Substantia nigra (tissue), 51 donors: ENCODE measurements at places on chromosomes 2 and 18.

DNA sequence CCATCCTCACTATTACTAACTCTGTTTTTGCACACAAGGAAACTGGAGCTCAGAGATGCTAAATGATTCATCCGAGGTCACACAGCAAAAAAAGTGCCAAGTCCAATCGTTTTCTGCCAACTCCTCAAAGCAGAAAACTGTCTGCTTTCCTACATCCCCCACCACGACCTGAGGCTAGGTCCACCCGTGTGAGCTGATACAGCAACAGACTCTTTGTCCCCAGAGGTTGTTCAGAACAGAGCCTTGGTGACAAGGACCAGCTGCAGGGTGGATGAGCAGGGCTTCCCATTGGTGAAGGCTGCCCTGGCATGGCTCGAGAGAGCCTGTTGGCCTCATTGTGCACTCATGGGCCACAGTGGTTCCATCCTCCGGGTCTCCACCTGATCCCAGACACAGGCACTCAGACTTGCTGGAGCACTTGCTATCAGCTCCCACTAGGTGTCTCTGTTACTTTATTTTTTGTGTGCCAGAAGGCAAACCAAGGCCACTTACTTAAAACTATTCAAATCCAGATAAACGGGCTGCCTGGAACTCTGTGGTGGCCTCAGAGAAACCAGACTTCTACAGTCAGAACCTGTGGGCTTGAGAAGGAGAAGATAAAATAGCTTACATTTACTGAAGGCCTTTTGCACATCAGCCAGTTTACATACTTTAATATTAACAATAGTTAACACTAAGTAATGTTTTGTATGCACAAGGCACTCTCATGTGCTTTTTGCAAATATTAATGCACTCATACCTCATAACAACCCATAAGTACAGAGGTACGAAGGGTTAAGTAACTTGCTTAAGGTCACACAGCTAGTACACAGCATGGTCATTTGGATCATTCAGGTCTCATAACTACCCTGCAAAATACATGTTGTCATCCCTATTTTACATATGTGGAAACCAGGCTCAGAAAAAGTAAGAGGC, 62.9 kb upstream of the CTIF start:
- peak; percentile 36 for DNase-seq

GRCh38 chr2:99032001-99032400, 96.0 kb upstream of the CRACDL start:
- DNase-seq: no peak

- no peak for DNase-seq
Measured at GRCh38 chr2:213789940-213790339, 505.7 kb downstream of the SPAG16 start.

DNA sequence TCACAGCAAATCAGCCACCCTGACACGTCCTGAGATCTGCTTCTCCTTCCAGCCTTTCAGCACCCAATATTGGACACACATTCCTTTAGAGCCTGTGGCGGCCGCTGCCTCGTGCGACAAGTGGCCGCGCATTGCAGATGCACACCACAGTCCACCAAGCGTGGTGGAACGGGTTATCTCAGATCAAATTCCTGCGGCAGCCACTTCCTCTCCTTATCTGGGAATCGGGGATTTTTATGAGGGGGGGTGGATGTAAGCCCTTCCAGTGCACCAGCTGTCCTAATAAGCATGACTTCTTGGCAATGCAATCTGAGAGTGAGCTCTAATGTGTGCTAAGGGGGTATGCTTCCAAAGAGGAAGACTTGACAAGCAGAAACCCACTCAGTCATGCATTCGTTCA, 18.3 kb upstream of the BMP10 start:
- no peak for DNase-seq

DNA sequence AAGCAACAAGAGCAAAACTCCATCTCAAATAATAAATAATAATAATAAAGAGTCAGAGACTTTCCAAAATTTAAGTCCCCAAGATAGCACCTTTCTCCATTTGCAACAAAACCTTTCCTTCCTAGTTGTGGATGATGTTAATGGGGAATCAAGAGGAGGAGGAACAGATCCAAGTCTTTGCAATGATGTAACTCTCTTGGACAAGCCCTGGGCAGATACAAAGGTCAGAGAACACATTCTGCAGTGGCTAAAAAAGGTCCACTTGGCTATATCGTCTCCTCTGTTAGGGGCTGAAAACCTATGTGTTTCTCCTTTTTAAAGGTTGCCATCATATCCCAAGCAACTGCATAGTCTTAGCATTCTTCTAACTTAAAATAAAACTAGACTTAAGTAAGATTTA, 151.1 kb downstream of the TMEM163 start:
- DNase-seq: no peak

DNA sequence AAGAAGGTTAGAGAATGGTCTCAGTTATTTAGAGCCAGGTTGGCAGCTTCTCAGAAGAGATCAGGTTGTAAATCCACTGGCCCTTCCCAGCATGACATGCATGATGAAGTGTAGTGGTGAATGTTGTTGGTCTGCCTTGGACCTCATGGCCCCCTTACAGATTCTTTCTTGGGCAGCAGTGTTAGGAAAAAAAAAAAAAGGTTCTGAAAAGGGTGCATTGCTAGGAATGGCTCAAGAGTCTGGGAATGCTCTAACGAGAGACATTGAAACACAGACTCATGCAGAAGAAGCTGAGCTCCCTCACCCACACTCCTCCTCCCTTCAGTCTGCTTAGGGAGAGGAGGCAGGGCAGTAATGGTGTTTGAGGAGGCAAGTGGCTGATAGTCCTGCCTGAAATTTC, 105.5 kb downstream of the POLE4 start:
- DNase-seq: no peak

- DNase-seq: no peak
Measured at GRCh38 chr2:8803658-8804379, 33.6 kb downstream of the KIDINS220 start.

DNA sequence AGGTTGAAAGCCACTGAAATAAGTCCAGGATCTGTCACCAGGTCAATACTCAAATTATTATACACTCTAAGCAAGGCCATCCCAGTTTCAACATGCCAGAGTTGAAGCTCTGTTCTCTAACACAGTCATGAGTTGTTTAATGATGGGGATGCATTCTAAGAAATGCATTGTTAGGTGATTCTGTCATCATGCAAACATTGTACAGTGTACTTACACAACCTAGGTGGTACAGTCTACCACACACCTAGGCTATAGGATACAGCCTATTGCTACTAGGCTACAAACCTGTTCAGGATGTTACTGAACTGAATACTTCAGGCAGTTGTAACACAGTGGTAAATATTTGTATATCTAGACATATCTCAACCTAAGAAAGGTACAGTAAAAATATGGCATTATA, 162.2 kb downstream of the BAZ2B start:
- no peak for DNase-seq

DNA sequence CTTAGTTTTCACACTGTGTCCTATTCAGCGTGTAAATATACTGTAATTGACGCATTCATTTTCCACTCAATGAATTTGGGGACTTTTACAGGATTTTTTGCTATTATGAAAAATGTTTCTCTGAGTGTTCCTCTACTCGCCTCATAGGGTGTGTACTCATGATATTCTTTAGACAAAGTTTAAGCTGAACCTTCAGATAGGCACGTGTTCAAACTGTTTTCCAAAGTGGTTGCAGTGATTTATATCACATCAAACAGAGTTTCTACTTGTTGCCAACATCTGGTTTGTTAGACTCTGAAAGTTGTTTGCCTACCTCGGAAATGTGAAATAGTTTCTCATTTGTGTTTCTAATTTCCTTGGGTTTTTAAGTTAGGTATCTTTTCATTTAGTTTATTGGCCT, 46.4 kb upstream of the IL1R1 start:
- DNase-seq: no peak

DNA sequence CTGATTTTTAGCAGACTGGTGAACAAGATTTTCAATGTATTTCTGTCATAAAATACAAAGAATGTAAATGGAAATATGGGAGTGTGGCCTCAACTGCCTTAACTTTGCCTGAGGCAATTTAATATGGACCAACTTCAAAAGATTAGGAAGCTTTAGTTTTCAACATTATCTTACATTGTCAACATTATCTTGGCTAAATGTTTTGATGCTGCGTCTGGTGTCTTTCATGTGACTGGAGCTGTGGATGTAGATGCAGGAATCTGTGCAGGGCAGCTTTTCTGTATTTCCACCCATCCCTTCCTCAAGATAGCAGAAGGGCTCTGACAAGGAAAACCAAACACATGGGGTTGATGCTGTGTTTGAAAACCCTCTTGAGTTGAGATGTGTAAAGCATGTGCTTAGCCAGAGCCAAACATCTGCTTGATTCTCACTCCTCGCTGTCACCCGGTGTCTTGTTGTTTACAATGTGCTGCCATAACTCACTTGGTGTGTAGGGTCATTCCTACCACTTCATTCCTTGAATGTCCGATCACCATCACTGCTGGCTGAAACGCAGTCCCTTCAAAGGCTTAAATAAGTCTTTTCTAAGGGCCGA, 33.0 kb downstream of the COPS8 start:
- no peak for DNase-seq

GRCh38 chr2:161068670-161069069, 91.6 kb upstream of the TANK start:
- DNase-seq: no peak

DNA sequence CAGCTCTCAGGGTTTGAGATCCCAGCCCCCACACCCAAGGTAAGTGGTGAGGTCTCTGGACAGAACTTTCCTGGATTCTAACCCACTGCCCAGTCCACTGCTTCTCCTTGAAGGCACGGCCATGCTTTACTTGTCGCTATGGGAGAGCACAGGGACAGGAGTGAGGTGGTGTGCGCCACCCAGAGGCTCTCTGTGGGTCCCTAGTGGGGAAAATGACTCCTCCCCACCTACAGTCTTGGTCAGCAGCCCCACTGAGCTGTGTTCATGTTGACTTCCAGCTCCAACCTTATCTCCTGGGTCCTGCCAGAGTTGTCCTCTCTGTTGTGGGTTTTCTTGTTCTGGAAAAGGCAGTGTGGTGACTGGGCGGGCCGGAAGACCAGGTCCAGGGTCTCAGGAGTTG, 11.1 kb downstream of the TET3 start:
- no peak for DNase-seq

DNA sequence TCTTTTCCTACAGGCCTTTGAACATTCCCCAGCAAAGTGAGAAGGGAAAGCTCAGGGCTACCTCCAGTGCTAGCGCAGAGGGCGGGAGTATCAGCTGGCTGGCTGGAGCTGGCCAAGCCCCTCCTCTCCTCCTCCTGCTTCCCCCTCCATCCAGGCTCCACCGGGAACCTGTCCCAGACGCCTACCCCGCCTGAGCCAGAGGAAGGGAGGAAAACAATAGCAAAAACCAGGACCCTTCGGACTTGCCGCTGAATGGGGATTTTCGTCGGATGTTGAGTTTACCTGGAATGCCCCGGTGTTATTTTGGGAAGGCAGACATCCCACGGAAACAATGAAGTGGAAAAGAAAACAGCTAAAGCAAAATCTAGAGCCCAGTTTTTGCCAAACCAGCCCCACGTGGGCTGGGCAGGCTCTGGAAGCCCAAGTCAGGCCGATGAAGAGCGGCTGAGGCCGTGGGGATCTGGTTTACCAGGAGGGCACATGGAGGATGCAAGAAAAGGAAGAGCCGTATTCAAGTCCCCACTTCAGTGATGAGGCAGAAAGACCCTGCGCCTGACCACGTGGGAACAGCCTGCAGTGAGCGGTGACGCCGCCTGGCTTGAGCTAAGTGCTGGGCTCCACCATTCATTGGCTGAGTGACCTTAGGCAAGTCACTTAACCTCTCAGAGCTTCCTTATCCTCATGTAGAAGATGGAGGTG, 100.4 kb upstream of the LCLAT1 start:
- DNase-seq: no peak

GRCh38 chr2:201866643-201867473, 60.5 kb downstream of the CDK15 start:
- no peak for DNase-seq

DNA sequence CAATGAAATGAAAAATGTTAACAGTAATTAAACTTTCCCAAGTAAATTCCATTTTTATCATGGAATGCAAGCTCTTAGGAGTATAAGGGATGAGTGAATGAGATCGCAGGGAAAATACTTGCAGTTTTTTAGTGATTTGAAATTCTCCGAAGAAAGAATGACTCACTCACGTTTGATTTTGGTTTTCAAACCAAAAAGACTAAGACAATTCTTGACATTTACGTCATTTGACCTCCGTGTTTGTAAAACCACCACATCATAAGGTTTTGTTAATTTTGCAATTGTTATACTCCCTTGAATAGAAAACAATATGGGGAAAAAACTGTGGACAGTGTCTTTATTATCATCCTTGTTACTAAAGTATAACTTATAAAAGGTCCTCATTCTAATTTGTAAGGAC, 29.4 kb downstream of the COL4A4 start:
- DNase-seq: no peak

DNA sequence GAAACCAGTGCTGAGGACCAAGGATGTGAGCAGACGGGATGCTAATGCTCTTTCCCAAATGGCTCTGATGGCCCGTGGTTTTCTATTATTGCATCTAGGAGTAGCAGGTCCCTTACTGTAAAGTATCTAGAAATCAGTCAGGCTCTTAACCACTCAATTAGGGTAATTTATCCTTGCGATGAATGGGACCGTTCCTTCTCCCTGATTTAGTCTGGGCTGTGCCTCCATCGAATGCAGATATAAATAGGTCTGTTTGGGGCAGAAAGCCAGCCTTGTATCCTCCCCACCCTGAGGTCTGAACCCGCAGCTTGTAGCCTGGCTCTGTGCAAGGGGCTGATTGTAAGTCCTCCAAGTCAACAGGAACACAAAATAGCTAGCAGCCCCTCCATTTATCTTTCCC, 9.5 kb upstream of the SMARCAL1 start:
- DNase-seq: no peak

- DNase-seq: no peak
Measured at GRCh38 chr18:48956356-48956755, 5.6 kb upstream of the SMAD7 start.

DNA sequence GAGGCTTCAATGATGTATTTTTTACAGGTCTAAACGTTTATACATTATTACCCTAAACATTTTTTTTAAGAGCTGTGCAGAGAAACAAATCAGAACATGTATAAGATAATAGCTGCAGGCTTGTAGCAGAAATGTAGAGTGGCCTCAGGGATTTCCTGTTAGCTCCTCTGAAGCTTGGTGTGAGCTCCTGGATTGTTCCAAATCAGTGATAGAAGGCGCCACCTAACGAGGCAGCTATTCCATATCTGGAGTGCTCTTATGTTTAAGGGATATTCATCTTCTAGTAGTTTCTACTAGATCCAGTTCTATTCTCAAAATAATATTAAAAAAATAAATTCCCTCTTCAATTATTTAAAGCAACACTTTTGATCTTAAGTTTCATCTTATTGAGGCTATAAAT, 93.1 kb downstream of the LRP1B start:
- DNase-seq: peak; percentile 3

DNA sequence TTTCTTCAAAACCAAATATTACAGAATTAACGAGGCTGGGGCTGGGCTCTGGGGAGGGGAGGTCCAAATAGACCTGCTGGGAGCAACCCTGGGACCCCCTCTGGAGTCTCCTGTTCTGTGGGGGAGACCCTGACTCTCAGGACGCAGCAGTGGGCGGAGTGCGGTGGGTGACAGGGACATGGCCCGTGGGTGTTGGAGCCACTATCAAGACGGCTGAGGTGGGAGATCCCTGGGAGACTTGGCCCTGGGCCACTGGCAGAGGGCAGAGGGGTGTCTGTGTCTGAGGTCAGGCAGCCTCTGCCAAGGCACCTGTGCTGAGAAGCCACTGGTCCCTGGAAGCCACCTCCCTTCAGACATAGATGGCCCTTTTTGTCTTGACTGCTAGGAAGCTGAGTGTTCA, 79.5 kb upstream of the CTDP1 start:
- DNase-seq: no peak

- no peak for DNase-seq
Measured at GRCh38 chr2:222232372-222232771, 66.4 kb downstream of the PAX3 start.

GRCh38 chr2:159562248-159562647, 54.1 kb downstream of the BAZ2B start:
- DNase-seq: no peak
